ENCODE measurements at places on chromosomes 6 and 20.
A peak's percentile ranks its signal among the peaks of the same experiment; 100 is the strongest.

GRCh38 chr20:11521476-11522365 lies 396.0 kb upstream of the BTBD3 start:
- no peak for DNase-seq

GRCh38 chr6:134517868-134518267 lies 200.0 kb upstream of the SGK1 start:
- no peak for DNase-seq

DNA sequence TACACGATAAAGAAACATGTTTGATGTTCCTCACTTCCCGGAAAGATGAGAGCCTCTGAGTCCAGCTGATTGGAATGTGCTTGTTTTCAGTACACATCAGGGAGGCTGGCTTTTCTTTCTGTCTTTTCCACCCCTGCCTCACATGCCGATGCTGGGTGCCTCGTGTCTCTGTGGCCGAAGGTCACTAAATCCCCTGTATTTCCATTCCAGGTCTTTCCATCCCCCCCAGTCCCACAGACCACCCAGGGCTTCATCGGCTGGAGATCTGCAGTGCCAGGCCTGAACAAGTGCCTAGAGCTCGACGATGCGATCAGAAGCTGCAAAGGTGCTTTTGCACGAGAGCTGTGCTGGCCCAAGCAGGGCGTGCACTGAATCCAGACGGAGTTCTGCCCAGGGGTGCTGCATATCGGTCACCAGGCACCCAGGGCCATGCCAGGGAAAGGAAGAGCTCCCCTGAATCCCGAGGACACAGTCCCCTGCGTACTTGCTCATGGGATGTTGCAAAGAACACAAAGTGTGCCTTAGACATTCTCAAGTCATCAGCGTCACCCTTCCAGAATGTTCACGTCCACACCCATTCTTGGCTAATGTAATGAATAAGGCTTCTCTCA lies 67.9 kb downstream of the ANKRD60 start:
- DNase-seq = no peak

- no peak for DNase-seq
Observed at GRCh38 chr20:62769346-62770071, 26.8 kb upstream of the MRGBP start.

GRCh38 chr20:24079661-24080412 lies 91.3 kb upstream of the GGTLC1 start:
- DNase-seq = no peak

GRCh38 chr6:109308018-109308492 lies 74.2 kb downstream of the CD164 start:
- DNase-seq = no peak

DNA sequence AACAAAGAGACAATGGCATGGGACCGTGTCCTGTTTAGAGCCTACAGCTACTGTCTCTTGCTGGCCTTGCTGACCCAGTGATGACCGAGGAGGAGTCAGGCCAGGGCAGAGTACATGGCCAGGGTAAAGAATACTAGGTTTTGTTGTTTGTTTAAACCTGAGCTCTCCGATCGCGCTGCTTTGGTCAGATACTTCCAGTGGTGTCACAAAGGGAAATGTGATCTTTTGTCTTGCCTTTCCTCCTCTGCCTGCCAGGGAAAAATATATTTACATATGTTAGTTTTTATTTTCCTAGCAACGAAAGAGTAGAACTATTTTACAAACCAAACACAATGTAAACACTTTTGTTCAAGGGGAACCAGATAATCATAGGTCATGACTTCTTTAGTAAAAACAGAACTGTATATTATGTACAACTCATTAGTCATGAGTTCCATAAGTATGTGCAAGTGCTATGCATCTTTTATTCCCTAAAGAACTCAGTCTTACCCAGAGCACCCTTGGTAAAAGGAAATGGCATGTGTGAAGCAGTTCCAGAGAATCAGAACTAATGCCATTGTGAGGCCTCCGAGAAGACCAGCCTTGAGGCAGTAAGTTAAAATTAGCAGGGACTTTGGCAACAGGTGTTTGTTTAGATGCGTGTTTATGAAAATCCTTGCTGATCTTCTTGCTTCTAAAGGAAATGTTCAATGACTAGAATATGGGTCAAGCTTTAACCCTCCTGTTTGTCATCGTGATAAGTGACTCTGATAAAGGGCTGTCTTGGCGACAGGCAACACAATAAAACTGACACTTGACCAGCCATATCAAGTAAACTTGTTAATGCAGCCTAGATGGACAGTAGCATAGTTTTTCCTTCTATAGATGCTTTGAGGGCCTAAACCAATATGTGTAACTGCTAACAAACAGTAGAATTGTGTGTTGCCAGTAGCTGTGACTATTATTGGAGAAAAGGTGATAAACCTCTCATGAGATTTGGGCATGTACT lies 204.6 kb downstream of the NKAIN2 start:
- DNase-seq = no peak

- DNase-seq = no peak
Observed at GRCh38 chr6:36927691-36928546, 26.6 kb upstream of the PI16 start.

- no peak for DNase-seq
Observed at GRCh38 chr6:107511511-107511993, 21.6 kb downstream of the SOBP start.

DNA sequence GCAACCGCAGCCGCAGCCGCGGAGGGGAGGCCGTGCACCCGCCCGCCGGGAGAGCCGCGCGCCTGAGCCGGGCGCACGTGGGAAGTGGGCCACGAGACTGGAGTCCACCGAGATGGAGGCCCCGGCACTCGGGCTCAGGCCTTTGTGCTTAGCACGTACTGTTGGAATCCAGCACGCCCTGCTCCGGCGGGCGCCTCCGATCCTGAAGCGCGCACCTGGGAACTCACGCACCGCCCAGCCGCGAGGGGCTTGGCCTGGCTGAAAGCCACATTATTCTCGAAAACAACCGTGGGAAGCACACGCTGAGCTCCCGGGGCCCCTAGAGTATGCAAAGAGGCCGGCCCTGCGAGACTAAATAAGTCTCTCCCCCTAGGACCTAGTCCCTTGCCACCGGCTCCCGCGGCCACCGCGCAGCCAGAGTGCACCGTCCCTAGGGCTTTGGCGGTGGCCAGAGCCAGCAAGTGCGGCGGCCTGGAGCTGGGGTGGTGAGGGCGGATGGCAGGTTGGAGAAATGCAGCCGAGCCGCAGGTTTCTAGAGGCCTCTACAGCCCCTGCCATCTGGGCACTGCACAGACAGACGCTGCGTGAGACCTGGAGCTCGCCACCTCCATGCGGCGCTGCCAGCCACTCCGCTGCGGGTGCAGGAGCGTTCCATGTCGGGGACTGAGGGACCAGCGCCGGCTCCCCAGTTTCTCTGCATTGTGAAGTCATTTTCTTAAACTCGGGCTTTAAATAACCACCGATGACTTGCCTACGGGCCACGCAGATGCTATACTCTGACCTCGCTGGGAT lies 42.0 kb upstream of the LY86 start:
- DNase-seq = peak; percentile 39

GRCh38 chr6:28724395-28724794 lies 198.7 kb downstream of the GPX5 start:
- DNase-seq = no peak

DNA sequence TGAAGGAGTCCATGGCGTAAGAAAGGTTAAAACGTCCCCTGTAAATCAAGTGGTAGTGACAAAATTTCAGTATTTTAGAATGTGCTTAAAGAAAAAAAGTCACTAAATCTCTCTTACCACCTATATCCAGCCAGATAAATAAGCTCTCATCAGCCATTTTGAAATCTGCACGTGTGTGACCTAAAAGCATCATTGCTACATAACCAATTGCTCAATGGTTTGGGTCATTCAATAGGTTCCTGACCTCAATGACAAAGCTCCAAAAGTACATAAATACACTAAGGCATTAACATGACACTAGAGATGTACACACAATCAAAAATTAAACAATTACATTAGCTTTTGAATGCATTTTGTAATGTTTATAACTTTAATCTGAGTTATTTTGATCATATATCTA lies 272.4 kb downstream of the GMDS start:
- DNase-seq = no peak

GRCh38 chr6:68235326-68235784 lies 399.7 kb upstream of the ADGRB3 start:
- DNase-seq = no peak

DNA sequence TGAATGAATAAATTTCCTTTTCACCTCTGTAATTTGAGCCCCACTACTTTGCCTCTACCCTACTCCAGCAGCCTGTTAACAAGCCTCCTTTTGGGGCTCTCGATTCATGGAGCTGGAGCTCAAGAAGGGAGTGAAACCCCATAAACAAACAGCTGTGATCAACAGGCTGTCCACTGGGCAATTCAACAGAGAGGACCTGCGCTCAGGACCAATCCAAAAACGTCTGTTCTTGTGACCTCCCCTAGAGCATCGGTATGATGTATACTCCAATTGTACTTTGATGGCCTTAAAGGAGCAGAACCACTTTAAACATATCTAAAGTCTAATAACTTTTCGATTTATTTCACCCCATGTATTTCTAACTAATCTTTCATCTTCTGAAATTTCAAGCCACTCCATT lies 37.4 kb downstream of the HIVEP2 start:
- no peak for DNase-seq

Data from caudate nucleus (tissue), 63 donors.